ENCODE measurements at places on chromosomes 6 and 20. TPM values are rescaled to one million over a fixed set of nuclear protein-coding genes. Genes with fewer than 3 reads are reported as not detected.

The EBF4 gene
- 2.4 TPM for total RNA-seq

The SLC17A3 gene
- total RNA-seq = 1.4 TPM

The CST5 gene
- total RNA-seq = not detected

The TNNC2 gene
- not detected for total RNA-seq

The ENPP4 gene
- total RNA-seq = 0.25 TPM

The PCNA gene
- total RNA-seq = 433 TPM

The TP53TG5 gene
- total RNA-seq = not detected

The NAA20 gene
- total RNA-seq = 161 TPM

The ZC3H12D gene
- 0.20 TPM for total RNA-seq

The C4A gene
- total RNA-seq = 0.48 TPM

The ELOVL2 gene
- total RNA-seq = 6.6 TPM

The SPEF1 gene
- 2.1 TPM for total RNA-seq

The RBM39 gene
- 171 TPM for total RNA-seq

The XPO5 gene
- total RNA-seq = 32.0 TPM

The C20orf204 gene
- total RNA-seq = 0.37 TPM

The ANKRD60 gene
- not detected for total RNA-seq

The MAPK13 gene
- total RNA-seq = 1.1 TPM

The LRRN4 gene
- total RNA-seq = not detected

The STK4 gene
- total RNA-seq = 13.8 TPM

The CTAGE9 gene
- total RNA-seq = not detected

The MTCH1 gene
- total RNA-seq = 133 TPM

The CRISP3 gene
- not detected for total RNA-seq

The OPRM1 gene
- total RNA-seq = not detected

The GPLD1 gene
- total RNA-seq = 1.0 TPM

The TNF gene
- total RNA-seq = not detected

The TREM1 gene
- not detected for total RNA-seq

The C20orf141 gene
- not detected for total RNA-seq

The NKX2-4 gene
- not detected for total RNA-seq

Measured in A549 treated with CpdA at 1 μM for 4 hours (cell line).